ENCODE measurements at places on chromosomes 2 and 18.
A peak's percentile ranks its signal among the peaks of the same experiment; 100 is the strongest.

DNA sequence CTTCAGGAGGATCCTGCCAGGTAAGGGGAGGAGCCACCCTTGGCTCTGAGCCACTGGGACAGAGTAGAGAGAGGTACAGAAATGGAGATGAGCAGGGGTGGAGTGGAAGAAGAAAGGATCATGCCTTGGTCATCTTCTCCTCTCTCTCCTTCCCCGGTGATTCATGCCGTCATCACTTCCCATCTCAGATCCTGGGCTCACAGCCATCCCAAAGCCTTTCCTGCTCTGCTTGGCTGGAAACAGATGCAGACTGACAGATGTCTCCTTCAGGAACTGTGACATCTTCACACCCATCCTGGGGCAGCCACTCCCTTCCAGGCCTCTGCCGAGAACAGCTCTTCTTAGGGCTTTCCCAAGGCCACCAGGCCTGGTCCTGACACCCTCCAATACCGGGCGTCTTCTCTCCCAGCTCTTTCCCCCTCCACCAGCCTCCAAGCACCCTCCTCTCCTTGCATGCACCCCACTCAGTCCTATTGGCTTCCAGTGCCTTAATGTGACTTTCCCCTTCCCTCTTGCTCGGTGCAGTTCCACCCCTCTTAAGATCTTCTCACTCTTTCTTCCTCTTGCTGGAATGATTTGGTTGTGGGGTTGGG lies 58.3 kb upstream of the TNP1 start:
- peak; percentile 23 for DNase-seq

- no peak for DNase-seq
Measured at GRCh38 chr2:230162981-230163380, 56.8 kb downstream of the SP110 start.

- DNase-seq, result no peak
Measured at GRCh38 chr18:48324651-48325050, 84.5 kb downstream of the ZBTB7C start.

DNA sequence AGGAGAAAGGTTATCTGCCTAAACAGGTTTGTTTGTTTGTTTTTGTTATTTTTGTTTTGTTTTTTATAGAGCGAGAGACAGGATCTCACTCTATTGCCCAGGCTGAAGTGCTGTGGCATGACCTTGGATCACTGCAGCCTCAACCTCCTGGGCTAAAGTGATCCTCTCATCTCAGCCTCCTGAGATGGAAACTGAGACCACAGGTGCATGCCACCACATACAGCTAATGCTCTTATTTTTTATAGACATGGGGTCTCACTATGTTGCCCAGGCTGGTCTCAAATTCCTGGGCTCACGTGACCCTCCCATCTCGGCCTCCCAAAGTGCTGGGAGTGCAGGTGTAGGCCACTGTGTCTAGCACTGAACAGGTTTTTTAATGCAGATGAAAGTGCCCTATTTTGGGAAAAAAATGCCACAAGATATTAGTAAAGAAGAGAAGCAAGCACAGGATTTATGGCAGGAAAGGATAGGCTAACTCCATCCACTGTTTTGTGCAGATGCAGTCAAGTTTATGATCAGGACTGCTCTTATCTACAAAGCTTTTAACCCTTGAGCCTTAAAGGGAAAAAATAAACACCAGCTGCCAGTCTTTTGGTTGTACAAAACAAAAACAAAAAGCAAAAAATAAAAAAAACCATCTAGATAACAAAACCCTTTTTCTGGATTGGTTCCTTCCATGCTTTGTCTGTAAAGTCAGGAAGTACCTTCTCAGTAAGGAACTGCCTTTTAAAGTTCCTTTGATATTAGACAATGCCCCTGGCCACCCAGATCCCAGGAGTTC lies 29.4 kb downstream of the MAP4K3 start:
- no peak for DNase-seq

DNA sequence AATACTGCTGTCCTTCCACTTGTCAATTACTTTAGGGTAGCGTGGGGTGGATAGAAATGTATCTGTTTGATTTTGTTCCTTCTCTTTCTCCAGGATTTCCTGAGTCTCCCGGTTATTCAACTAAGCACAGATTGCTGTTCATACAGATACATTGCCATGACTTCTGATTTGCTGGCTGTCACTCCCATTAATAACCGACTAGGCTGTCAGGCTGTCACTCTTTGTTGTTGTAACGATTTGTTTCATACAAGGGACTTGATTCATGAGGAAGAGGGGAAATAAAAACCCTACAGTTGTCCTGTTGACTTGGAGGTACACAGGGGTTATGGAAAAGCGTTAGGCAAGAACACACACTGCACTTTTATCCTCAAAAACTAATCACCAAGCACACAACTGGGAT lies 302.7 kb upstream of the SMIM21 start:
- no peak for DNase-seq

- DNase-seq, result no peak
Measured at GRCh38 chr2:63049970-63050333, 678 bp upstream of the OTX1 start.

DNA sequence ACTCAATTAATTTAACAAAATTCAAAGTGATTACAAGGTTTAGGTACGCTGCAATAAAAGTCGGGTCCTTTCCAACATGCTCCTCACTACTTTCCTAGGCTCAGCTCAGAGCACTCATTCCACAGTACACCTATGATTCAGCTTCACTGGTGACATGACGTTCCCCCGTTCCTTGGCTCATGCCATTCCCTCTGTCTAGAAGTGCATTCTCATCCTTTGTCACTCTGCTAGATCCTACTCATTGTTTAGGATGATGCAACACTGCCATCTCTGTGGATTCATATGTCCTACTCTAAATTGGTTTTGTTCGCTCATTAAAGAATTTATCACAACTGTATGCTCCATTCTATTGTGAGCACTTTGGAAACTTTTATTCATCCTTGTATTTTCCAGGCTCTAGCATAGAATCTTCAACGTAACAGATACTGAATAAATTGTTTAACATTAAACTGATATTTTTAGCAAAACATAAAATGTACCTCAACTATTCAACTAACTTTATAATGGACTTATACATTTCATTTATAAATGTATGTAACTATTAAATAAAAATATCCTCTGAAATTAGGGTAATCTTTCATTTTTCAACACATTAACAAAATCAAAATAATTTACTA lies 78.6 kb downstream of the FAM228A start:
- no peak for DNase-seq

DNA sequence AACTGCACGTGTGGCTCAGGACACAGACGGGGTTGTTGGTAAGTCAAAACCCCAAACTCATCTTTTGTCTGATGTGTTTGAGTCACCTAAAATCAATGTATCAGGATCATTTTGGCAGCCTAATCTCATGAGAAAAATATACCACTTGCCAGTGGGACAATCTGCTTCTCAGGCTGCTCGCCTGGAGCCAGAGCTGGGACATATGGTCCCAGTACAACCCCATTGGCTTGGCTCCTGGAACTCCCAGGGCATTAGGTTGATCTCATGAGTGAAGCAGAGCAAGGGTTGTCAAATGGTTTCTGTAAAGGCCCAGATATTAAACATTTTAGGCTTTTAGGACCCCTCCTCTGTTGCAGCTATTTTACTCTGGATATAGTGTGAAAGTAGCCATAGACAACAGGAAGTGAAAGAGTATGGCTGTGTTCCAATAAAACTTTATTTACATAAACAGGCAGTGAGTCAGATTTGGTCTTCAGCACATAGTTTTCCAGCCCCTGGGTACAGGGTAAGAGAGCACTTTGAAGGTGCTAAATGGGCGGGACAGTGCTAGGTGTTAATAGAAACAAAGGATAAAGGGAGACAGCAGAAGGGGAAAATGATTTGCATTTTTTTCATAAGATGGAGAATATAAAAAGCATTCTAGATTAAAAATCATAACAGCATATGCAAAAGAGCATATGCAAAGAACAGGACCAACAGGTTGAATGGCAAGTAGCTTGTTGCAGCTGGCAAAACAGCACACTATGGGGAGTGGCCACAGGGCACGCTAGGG lies 290.8 kb downstream of the KCNS3 start:
- DNase-seq, result no peak

DNA sequence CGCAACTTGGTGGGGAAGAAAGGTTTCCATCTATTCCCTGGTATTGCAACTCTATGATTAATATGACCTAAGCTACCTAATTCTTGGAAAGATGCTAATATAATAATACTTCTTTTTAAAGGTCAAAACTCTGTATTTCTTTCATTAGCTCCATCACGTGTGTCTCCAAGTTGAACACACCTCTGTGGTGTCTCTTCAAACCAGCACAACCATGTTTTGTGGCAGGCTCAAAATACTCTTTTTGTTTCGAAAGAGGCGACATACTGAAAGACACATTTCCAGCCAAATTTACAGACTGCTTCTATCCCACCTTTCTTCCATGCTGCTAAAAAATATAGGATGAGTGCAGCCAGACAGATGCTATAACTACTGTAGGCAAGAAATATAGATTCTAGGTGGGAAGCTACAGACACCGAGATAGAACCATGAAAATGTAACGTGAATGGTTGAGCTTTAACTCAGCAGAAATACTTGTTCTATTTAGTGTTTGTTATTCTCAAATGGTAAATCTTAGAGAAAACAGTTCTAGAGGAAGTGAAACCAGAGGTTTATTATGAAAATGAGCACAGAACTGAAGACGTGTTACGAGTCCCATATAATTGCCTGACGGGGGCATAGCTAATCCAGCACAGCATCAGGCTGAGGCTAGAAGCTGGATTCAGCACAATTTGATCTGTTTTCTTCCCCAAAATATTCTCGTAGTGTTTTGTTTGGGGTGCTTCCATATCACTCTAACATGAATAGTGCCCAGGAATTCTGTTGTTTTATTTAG lies 991.5 kb upstream of the FANCL start:
- DNase-seq, result no peak

DNA sequence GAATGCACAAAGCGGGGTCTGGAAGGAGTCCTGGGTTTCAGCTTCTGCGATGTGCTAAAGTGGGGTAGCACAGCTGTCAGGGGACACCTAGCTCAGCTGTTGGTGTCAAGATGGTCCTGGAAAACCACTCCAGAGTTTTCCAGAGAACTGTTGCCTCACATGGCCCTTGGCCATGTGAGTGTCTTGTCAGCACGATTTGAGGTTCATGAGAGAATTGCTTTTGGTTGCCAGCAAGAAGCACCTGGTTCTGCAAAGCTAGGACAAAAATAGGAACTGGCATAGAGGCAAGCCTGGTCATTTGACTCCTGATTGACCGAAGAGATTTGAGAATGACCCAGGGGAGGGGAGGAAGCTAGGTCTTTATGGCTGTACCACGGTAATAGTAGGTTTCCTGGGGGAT lies 50.4 kb upstream of the CTLA4 start:
- no peak for DNase-seq

DNA sequence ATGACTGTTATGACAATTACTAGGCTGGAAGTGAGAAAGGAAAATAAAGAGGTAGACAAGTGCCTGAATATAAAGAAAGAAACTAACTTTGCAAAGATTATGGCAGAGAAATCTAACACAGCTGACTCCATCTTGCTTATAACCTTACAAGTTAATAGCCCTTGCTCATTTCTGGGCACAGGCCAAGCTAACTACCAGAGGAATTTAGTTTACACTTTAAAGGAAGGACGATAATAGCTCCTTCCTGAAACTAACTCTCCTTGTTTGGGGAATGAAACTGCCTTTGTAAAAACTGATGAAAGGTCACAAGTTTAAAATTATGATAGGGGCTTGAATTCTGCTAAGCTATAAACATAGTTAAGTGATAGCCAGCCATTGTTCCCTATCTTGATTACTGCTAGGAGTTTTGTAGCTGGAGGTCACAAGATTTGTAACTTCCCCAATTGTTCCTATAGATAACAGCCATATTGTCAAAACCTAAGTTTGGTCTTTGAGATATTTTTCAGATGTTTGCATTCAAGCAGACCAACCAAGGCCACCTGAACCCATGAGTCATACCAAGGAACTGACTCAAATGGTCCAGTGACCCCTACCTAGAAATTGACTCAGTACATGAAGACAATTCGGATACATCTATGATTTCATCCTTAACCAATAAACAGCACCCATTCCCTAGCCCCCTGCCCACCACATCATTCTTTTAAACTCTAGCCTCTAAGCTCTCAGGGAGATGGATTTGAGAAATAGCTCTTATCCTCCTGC lies 209.2 kb upstream of the LRATD1 start:
- DNase-seq, result no peak

- DNase-seq, result no peak
Measured at GRCh38 chr2:104749856-104750460, 104.0 kb upstream of the POU3F3 start.

DNA sequence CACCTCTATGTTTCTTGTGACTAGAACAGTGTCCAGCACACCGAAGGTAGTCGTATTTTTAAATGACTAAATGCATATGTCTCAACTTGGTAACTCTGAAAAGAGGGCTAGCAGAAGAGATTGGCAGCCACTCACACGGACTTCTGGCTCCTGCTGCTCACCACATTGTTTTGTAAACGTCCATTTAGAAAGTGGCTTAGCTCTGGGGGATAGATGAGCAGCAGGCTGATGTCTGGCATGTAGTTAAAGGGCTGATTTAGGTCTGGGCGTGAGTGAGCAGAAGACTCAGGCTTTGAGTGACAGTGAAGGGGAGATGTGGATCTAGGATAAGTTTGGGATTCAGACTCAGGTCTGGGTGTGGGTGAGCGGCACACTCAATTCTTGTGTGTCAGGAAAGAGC lies 372.9 kb upstream of the HS6ST1 start:
- DNase-seq, result no peak

DNA sequence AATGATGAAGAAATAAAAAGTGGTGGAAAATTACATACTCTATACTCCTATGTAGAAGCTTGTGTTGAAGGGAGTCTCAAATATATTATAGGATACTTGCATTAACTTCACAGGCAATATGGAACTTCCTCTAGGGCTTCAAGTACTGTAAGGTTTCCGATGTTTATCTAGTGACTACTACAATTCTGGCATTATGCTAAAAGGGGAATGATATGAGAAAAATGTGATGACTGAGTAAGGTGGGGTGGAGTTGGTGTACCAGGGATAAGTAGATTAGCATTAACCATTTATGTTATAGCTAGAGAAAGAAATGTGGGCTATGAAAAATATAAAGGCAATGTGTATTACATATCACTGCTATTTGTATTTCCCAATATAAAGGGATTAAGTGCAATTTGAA lies 229.5 kb downstream of the DCC start:
- no peak for DNase-seq

- no peak for DNase-seq
Measured at GRCh38 chr2:84841577-84841976, 39.3 kb downstream of the TRABD2A start.

- no peak for DNase-seq
Measured at GRCh38 chr2:119536211-119536610, 8.0 kb upstream of the CFAP221 start.

GRCh38 chr18:11163665-11164064 lies 14.3 kb upstream of the PIEZO2 start:
- DNase-seq, result no peak

- no peak for DNase-seq
Measured at GRCh38 chr2:43171789-43172188, 54.6 kb downstream of the ZFP36L2 start.

GRCh38 chr2:133607679-133608078 lies 39.4 kb upstream of the NCKAP5 start:
- DNase-seq, result peak; percentile 59

GRCh38 chr18:32683044-32683443 lies 89.8 kb downstream of the KLHL14 start:
- no peak for DNase-seq

GRCh38 chr2:215793747-215794595 lies 219.4 kb downstream of the MREG start:
- DNase-seq, result peak; percentile 88

- no peak for DNase-seq
Measured at GRCh38 chr2:179875864-179876263, 14.5 kb upstream of the ZNF385B start.
